Activated effector memory CD4-positive, alpha-beta T cell treated with anti-CD3 and anti-CD28 coated beads, Interleukin-2, amount 50 U/mL, for 16 hours (primary cell): ENCODE measurements at places on chromosomes 13 and 19.

GRCh38 chr13:84705982-84706710 lies 823.9 kb upstream of the SLITRK1 start:
- DNase-seq: no peak

DNA sequence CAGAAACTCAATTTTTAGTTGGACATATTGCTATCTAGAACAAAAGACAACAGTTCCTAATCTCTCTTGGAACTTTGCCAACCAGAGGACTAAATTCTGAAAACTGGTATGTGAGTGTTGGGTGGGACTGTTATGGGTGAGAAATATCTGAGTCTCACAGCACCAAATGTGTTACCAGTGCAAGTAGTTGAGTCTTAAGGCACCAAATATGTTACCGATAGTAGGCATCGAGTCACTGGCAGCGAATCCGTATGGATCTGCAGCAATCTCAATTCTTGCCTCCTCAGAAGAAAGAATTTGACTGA lies 575.2 kb downstream of the DACH1 start:
- no peak for DNase-seq

DNA sequence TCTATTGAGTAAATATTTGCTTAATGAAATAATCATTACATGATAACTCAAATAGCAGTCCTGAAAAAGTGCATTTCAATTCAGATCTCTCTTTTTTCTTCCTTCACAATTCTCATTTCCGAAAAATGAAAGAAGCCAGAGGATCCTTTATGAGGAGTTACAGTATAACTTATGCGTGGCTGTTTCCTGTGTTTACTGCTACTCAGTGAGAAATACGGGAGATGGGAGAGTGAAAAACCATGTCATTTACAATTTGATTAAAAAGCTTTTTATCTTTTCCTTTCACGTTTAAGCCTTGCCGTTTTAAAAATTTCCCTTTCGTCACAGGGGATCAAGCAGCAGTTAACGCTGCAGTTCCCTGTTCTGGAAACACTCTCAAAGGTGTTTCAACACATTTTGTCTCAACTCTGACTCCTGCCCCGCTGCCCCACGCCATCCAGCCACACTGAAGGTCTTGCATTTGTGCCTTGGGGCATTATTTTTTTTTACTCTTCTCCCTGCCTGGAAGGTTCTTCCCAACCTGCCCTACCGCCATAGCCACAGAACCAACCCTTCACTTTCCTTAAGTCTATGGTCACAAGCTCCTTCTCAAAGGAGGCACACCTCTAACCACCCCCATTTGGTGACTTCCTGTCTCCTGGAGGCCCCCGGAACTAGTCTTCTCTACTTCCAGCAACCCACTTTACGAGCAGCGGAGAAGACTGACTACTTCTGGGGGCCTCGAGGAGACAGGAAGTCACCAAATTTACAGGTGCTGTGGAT lies 17.0 kb downstream of the KL start:
- no peak for DNase-seq

- no peak for DNase-seq
These were observed 355.2 kb downstream of the KCNRG start for GRCh38 chr13:50370303-50370950.

DNA sequence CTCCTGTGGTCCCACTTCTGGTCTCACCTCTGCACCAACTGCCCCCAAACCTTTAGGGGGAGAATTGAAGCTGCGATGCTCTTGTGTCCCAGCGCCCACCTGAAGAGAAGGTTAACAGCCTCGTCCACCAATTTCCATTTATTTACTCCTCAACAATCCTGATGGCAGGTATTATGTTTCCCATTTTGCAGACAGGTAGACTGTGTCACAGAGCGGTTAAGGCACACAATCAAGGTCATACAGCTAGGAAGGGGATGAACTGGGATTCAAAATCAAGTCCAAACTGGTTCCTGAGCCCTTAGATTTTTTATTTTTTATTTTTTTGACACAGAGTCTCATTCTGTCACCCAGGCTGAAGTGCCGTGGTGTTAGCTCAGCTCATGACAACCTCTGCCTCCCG lies 6.2 kb downstream of the DNASE2 start:
- no peak for DNase-seq

DNA sequence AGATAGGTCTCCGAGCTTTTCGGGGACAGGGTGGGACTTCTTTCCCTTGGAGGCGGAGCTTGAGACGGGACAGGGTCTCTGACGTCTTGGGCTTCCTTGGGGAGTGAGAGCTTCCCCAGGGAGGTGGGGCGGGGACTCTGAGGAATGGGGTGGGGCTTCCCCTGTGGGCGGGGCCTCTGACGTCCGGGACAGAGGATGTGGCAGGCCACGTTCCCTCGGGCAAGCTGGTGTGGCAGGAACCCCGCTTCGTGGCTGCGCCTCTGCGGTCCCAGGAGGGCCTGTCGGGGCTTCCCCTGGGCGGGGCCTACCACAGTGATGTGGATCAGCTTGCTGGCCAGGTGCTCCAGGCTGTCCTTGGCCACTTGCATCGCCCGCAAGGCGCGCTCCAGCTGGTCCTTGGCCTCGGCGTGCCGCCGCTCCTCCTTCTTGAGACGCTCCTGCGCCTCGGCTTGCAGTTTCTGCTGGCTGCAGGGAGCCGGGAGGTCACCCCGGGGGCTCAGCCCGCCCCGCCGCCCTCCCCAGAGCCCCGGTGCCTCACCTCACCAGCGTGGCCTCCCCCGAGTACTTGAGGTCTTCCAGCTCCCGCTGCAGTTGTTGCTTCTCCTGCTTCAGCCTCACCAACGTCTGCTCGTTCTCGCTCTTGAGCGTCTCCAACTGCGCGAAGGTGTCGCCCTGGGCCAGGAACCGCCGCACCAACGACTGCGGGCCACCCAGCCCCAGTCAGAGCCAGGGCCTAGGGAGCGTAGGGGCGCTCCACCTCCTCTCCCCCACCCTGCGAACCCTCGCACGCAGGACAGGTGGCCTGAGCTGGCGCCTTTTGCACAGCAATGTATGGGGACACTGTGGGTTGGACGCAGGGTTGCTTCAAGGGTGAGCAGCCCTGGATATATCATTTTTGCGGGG lies 3.3 kb upstream of the RGL3 start:
- DNase-seq: peak; percentile 86
